Stimulated activated CD8-positive, alpha-beta memory T cell treated with anti-CD3 and anti-CD28 coated beads, Interleukin-7, amount 100 ng/mL, for 1 hour (primary cell): ENCODE measurements at places on chromosomes 3 and 15.

DNA sequence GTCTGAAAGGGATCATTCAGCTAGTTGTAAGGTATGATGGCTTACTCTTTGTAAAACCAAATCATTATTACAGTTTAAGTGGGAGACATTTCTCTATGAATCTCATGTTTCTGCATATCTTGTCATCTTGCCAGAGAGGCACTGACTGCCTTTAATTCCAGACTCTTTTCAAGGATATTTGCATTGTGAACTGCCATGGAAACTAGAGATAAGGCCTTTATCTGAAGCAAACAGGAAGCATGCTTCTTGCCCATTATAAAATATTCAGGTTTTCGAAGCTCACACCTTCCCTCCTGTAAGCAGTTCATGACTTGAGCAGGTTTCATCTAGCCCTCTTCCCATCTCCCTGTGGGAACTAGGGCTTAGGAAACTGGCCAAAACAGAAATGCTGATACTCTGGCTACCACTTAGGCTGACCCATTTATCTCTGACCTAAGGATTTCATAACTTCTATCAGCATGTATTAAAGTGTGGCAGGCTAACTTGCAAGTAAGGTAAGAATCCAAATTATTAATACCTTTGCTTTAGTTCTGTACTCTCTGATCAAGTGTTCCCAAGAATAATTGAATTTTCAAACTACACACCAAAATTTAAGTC, 326.6 kb upstream of the ALCAM start:
- DNase-seq: no peak

DNA sequence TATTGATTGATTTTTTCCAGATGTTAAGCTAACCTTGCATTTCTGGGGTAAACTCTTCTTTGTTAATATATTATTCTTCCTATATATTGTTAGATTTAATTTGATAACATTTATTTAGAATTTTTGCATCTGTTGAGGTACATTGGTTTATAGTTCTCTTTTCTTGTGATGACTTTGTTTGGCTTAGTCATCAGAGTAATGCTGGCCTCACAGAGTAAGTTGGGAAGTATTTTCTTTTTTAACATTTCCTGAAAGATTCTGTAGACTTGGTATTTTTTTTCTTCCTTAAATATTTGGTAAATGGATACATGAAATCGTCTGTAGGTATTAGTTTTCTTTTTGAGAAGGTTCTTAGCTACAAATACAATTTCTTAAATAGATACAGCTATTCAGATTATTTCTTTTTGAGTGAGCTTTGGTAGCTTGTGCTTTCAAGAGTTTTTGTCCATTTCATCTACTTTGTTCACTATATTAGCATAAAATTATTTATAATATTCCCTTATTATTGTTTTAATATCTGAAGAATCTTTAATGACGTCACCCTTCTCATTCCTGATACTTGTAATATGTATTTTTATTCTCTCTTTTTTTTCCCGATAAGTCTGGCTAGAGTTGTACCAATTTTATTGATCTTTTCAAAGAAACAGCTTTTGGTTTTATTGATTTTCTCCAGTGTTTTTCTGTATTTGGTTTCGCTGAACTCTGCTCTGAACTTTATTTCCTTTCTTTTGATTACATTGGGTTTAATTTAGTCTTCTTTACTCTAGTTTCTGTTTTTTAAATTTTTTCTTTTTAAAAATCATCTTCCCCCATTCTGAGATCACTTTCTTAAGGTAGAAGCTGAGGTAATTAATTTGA, 6.5 kb upstream of the HPS3 start:
- no peak for DNase-seq

DNA sequence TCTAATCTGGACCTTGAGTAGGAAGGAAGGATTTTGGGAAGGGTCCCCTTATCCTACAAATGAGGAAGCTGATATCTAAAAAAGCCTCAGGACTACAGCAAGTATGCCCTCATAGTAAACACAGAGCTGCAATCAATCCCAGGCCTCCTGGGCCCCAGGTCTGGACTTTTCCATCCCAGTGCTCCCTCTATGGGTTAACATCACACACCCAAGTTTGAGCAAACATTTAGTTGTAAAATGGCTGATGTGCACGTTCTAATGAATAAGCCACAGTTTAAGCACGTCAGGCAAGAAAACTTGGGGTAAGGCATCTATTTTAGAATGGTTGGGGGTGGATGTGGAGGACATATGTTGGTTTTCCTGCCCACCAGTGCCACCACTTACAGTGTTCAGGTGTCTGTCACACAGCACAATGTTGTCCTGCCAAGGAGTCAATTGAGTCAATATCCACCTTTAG, 44.3 kb upstream of the UBE2E1 start:
- no peak for DNase-seq

DNA sequence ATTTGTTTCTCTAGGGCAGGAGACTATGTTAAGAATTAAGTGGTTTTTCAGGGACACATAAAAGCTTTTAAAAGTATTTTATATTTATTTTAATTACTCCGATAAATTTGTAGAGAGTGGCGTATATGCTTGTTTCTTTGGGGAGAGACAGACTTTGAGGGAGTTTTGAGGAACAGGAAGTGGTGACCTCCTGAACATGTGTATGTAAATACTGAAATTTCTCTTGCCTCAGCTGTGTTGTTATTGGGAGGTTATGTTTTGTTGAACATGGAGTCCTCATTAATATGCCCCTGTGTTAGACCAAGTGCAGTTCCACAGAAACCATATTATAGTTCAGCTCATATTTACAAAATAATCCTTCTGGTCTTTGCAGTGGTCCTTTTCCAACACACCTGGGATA, 41.8 kb upstream of the UTS2B start:
- DNase-seq: no peak

DNA sequence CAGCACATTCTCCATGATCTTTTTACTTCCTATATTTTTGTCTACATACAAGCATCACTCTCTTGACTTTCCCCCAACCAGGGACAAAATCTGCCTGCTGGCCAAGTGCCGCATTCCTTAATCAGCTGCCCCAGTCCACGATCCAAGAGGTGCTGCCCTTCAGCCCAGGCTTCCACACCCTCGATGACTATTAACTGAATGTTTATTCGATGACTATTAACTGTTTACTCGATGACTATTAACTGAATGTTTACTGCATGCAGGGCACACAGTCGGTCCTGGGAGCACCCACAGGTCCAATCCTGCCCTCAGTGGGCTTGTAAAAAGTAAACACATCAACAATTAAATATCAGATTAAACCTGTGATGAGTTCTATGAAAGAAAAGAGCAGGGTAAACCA, 256.9 kb downstream of the ARRDC4 start:
- no peak for DNase-seq
